Suppressor macrophage treated with lipopolysaccharide for 1 hour (primary cell): ENCODE measurements at places on chromosomes 11 and 22.

DNA sequence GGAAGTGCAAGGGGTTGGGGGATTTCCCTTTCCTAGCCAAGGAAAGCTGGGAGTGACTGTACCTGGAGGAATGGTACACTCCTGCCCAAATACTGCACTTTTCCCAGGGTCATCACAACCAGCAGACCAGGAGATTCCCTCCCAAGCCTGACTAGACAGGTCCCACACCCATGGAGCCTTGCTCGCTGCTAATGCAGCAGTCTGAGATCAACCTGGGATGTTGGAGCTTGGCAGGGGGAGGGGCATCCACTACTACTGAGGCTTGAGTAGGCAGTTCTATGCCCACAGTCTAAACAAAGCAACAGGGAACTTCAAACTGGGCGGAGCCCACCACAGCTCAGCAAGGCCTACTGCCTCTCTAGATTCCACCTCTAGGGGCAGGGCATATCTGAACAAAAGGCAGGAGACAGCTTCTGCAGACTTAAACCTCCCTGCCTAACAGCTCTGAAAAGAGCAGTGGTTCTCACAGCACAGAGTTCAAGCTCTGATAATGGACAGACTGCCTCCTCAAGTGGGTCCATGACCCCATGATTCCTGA is 58.5 kb downstream of the SLC22A9 start:
- DNase-seq: peak; percentile 17

DNA sequence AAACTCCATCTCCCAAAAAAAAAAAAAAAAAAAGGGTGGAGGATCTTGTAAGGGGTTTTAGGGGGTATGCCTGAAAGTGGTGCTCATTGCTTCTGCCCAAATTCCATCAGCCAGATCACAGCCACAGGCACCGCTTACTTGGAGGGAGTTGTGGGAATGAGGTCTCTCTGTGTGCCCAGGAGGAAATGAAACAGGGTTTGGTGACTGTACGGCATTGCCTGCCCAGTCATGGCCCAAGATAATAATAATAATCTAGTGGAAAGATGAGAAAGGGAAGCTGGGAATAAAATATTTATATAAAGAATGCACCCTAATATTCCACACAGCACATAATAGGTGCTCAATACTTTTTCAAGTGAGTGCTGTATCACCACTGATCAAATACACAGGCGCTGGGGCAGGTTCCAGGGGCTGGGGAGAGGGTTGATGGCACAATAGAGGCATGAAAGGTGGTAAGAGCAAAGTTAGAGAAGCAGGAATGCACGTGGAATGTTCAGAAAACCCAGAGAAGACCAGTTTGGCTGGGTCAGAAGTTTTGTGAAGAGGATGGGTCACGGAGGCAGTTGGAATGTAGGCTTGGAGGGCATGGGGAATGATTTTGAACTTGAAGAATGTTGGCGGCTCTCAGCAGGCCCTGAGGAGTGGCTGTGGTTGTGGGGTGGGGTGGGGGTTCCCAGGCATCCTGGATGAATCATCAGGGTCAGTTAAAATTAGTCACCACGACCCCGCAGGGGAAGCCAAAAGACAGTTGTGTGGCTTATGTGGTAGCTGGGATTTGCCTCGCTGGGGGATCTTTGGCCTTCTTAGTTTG is 12.5 kb upstream of the MB start:
- peak; percentile 88 for DNase-seq

GRCh38 chr11:40417627-40418026 is 1041.8 kb downstream of the LRRC4C start:
- no peak for DNase-seq

GRCh38 chr11:849104-849824 is 6.6 kb downstream of the TSPAN4 start:
- DNase-seq: peak; percentile 19

GRCh38 chr11:113487622-113488021 is 12.4 kb upstream of the DRD2 start:
- DNase-seq: no peak

DNA sequence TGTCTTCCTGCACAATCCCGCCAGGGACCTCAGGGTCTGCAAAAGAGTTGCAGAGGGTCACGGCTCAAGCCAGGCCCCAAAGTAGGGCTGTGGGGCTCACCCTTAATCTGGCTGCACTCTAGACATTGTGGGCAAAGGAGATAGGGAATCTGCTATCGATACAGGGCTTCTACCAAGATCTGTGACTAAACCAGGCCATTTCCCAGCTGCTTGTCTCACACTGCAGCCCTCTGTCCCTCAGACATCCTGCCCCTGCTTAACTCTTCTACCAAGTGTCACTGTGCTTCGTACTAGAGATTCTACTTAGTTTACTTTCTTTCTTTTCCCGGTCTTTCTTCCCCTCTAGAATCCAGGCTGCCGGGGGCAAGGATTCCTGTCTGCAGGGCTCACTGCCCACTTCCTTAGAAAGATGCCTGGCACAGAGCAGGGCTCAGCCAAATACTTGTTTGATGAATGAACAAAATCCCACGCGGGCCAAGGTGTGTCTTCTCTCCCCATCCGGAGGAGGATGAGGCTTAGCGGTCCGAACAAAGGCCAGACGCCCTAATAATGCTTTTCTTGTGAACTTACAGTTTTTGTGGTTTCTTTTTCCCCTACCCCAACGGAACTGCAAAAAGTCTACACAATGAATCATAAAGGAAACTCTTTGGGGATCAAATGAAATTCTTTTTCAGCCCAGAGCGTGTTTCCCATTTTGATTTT is 61.3 kb upstream of the ANO1 start:
- DNase-seq: no peak

- DNase-seq: no peak
Observed at GRCh38 chr11:134575504-134576230, 163.6 kb upstream of the B3GAT1 start.

- DNase-seq: no peak
Observed at GRCh38 chr11:10588904-10589303, 20.4 kb upstream of the LYVE1 start.

- peak; percentile 87 for DNase-seq
Observed at GRCh38 chr22:30314915-30315314, 11.8 kb downstream of the TBC1D10A start.

DNA sequence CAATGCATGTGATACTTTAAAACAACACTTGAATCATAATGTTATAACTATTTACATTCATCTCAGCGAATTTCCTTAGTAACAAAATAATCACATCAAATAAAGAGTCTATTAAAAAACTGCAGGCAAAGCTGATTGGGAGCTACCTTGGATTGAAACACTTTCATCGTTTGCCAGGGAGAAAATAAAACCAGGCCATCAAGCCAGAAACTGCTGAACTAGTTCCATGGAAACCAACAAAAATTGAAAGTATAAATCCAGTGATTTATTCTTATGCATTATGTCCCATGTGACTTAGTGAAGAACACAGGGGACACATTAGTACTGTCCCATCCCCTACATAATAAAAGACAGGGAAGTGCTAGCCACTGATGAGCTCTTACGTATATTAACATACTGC is 21.7 kb downstream of the SLC35F2 start:
- no peak for DNase-seq

DNA sequence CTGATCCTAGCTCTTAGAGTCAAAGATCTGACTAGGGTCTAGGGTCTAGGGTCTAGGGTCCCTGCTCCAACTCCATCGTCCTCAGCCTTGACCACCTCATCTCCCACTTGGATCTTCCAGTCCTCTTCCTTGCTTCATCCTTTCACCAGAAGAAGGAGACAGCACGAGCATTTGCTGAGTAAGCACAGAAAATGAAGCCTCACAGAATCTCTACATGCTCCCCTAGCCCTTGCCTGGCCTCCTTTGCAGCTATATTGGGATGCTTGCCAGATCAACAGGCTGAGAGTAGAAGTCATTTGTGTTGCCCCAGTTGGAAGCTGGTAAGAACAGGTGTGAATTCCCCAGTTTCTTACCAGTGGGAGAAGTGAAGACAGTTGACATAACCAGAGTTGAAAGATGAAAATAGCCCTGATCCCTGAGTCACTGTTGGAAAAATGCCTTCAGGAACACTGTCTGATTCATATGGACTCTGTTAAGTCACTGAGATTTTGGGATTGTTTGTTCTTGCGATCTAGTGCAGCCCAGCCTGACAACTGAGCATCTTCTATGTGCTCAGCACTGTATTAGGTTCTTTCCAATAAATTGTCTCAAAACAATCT is 552.5 kb downstream of the INSC start:
- DNase-seq: no peak

DNA sequence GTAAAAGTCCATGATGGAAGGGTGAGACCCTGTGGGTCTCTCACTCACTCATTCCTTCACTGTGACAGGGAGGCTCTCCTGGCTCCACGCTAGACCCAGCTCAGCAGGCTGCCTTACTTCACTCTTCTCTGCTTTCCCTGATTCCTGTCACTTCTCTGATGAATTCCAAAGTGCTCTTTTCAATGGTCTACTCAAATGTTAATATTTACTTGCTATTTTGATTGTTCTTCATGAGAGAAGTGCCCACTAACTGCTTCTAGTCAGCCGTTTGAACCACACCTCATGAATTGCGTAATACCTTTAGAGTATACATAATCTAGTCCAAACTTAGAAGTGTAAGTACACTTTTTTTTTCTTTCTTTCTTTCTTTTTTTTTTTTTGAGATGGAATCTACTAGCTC is 1350.2 kb upstream of the RAG2 start:
- no peak for DNase-seq

GRCh38 chr22:37559521-37559900 is 769 bp upstream of the CDC42EP1 start:
- no peak for DNase-seq

DNA sequence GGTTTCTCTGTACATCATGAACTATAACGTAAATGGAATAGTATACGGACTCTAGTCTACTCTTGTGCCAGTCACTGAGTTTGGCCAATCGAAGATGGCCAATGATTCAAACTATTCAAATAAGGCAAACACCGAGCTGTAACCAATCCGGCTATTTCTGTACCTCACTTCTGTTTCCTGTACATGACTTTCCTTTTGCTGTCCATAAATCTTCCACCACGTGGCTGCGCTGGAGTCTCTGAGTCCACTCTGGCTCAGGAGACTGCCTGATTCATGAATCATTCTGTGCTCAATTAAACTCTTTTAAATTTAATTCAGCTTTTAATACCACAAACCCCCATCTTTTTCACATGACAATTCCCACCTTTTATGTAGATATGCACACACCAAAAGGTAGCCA is 1.5 kb upstream of the JAML start:
- DNase-seq: peak; percentile 81

DNA sequence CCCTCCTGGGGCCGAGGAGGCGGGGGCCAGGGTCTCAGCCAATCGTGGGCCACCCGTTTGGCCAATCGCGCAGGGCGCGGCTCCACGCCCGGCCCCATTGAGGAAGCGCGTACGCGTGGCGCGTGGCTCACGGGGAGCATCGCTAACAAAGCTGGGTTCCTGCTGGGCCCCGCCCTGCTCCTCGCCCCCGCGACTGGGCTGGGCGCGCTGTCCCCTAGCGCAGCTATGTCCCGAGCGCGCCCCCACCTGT is 614 bp upstream of the ASCL2 start:
- peak; percentile 90 for DNase-seq

DNA sequence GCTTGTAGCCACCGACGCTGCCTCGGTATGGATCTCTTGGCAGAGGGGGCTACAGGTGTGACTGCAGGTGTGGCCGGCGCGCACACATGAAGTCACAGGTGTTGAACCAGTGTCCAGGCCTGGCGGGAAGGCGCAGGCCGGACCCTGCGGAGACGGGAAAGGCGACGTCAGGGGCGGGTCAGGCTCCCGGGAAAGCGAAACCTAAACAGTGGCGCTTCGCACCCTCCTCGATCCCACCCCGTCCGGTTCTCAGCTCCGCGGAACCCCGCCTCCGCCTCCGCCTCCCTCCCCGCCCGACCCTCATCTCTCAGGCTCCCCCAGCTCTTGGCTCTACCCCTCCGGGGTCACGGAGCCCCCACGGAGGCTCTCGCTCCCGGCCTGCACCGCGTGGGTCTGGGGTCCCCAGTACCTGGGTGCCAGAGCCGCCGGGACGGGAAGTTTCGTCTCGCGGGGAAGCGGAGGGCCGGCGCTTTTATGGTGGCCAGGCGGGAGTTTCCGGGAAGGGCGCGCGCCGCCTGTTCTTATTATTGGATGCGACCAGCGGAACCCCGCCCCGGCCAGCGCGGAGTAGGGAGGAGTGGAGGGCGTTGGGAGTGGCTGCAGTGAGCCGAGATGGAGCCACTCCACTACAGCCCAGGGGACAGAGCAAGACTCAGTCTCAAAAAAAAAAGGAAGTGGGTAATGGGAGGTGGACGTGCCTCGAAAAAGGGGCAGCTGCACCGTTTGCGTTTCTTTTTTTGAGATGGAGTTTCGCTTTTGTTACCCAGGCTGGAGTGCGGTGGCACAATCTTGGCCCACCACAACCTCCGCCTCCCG is at the start of gene IRF7:
Gene IRF7, minus strand, starts transcription at position 447 of the 816 bp plus-strand sequence. CDS start 586 bp downstream, outside the sequence.
- DNase-seq: peak; percentile 99

GRCh38 chr11:8060801-8061554 is 20.0 kb upstream of the TUB start:
- DNase-seq: peak; percentile 54

DNA sequence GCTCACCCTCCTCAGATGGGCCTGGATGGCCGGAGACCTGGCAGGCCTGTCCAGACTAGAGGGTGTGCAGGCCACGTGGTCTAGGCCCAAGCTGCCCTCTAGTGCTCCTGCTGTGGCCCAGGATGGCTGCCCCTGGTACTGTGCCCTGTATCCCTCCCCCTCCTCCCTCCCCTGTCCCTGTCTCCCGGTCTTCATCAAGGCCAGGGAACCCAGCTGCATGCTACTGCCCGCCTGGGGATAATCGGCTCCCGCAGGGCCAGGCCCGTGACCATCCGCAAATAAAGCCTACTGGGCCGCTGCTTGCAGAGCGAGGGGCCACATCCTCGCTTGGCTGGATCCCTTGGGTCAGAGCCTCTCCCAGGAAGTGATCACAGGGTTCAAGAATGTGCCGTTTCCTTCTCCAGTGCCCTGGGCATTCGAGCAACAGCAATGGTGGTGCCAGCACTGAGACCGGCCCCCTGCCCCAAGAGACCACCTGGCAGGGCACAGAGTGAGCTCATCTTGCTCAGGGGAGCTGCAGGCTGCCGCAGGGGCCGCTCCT is 51.1 kb downstream of the WNT7B start:
- no peak for DNase-seq

DNA sequence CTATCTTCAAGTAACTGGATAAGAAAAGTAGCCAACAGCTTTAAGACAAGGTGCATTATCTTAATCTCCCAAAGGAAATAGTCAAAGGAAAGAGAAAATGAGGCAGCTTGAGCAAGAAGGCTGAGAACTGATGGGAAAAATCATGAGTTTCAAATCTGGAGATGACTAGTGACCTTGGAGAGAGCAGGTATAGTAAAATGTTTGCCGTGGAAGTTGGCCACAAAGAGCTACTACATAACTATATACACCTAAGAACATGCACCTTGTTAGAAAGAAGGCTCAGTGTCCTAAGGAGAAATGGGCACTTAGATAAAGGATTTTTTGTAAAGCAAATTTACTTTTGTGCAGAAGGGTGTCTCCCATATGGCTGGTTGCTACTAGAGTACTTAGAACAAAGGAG is 80.8 kb upstream of the FSHB start:
- DNase-seq: no peak

DNA sequence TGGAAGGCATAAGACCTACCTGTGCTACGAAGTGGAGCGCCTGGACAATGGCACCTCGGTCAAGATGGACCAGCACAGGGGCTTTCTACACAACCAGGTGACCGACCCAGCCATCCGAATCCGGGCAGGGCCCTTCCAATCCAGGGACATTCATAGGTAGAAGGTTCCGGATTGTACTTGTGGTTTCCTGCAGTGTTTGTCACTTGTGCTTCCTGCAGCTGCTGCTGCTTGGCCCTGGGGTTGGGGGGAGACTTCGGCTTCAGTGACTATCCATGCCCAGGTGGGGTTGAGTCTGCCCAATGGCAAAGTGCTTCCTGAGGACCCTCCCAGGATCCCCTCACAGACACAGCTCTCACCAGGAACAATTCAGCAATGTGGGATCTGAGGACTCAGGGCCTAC is 2.2 kb downstream of the APOBEC3A start:
- no peak for DNase-seq

GRCh38 chr11:17275400-17276235 is 921 bp upstream of the NUCB2 start:
- no peak for DNase-seq
